ENCODE measurements at places on chromosomes 13 and 19.

- no peak for DNase-seq
Observed at GRCh38 chr13:110157718-110158117, 149.2 kb downstream of the COL4A1 start.

GRCh38 chr19:1634938-1635243 is 17.5 kb downstream of the TCF3 start:
- no peak for DNase-seq

- DNase-seq = no peak
Observed at GRCh38 chr19:55310498-55310897, 14.6 kb downstream of the TMEM150B start.

DNA sequence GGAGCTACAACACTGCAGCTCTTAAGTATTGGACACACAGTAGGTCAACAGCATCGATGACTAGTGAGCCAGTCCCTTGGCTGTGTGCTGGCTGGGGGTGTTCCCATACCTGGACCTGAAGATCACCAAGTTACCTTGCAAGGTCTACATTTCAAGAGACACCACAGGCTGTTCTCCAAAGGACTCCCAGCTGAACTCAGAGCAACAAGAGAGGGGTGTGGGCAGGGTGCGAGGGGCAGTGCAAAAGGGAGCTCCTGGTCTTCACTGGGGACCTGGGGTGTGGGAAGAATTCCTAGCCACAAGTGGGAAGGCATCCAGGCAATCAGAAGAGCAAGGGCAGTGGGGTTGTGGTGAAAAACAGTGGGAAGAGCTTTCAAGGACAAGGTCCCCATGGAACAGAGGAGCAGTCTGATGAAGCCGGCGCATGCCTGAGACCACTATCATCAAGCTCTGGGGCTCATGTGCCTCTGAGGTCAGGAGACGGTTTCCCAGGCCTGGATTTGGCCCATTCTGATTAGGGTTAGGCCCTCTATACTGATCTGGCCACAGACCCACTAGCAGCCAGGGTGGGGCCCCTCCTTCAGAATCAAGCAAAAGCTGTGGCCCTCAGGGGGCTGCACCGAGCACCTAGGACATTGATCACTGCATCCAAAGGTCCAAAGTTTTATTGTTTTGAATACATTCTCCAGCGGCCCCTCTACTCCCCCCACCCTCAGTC is 4.7 kb upstream of the GSK3A start:
- DNase-seq = no peak

DNA sequence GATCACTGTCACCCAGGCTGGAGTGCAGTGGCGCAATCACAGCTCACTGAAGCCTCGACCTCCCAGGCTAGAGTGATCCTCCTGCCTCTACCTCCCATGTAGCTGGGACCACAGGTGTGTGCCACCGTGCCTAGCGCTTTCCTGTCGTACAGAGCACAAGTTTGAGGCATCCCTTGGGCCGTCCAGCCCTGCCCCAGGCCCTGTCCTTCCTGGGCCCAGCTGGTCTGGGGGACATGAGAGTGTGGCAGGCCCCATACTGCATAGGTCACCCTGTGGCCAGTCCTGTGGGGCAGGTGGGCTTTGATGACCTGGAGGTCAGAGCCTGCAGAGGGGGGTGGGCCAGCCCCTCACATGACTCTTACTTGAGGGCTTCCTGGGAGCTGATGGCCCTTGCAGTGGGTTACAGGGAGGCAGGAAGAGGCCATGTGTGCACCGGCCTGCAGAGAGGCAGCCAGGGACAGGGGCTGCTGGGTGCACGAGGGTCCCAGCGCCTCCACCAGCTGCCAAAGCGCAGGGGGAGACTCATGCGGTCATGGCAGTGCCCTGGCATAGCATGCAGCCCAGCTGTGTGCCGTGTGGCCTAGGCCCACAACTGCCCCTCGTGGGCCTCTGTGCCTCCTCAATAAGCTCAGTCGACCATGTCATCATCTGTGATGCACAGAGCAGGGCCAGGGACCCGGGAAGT is 61.4 kb downstream of the KDM4B start:
- no peak for DNase-seq

GRCh38 chr19:10784257-10784656 is 51.8 kb downstream of the TMED1 start:
- no peak for DNase-seq

Data from T47D (cell line).